Pancreas (tissue), 10 donors: ENCODE measurements at places on chromosomes 6 and 20. TPM values are rescaled to one million over a fixed set of nuclear protein-coding genes. Genes with fewer than 3 reads are reported as not detected.

DNA sequence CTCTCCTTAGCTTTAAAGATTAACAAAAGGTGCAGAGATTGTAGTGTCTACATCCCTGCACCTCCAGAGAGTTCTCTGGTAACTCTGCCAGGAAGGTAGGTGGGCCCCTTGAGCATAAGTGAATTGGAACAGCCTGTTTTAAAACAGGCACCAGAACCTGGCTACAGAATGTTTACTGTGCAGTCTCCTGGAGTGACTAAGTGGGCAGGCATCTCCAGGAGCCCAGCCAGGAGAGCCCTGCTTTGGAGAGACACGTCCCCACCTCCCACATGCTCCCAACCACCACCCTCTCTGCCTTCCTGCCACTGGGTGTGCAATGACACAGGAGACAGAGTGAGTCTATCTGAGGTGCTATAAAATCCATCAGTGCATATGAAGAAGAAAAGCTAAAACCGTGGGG, 110.3 kb upstream of the EYA4 start:
- peak; percentile 51 for DNase-seq

GRCh38 chr20:58566981-58567380, 51.8 kb upstream of the APCDD1L start:
- DNase-seq: no peak

DNA sequence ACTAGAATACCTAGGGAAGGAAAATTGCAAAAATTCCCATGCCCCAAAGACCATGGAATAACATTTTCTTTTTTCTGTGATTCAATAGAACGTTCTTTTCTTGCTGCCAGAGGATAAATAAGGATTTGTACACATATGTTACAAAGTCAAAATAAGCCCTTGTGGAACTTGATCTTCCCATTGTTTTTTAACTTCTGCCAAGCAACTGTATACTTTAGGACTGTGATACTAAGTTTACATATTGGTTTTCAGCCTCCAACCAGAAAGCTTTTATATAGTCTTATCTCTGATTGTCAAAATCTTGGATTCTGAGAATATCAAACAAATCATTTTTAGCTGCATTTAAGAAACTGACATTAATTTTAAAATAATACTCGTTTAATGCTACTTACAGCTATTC, 84.6 kb downstream of the HMGCLL1 start:
- DNase-seq: no peak

DNA sequence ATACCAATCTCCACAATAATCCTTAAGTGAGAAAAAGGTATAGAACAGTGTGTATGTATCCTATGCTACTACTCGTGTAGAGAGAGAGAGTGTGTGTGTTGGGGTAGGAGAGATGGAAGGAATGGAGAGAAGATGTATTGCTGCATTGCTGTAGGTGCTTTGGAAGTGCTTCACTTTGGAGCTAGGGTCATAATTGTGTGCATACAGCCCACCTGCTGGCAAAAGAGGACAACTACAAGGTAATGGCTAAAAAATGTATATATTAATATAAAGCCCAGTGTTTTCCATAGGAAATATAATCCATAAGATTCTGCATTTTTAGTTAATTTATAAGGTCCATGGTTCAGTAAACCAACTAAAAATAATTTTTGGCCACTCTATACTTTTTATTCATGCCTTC, 36.1 kb downstream of the SERAC1 start:
- no peak for DNase-seq

GRCh38 chr20:1320902-1321653, 7.9 kb downstream of the SDCBP2 start:
- DNase-seq: no peak

- no peak for DNase-seq
Observed at GRCh38 chr6:17038316-17038715, 63.5 kb upstream of the STMND1 start.

- no peak for DNase-seq
Observed at GRCh38 chr6:45704056-45704800, 311.4 kb downstream of the CLIC5 start.

DNA sequence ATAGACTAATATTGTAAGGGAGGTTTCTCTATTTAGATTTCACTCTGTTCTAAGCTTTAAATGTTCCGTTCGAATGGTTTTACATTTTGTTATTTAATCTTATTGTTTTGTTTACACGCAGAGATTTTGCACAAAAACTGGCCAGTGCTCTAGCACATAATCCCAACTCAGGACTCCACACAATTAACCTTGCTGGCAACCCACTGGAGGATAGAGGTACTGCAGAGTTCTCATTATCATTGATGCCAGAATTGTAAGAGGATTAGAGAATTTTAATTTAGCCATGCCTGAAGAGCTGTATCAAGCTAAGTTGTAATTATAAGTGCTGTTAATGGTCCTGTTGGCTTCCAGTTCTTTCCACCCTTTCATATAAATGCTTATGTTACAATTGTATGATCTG, 179.7 kb upstream of the SCGN start:
- DNase-seq: no peak

- no peak for DNase-seq
Observed at GRCh38 chr20:5657190-5657875, 92.9 kb upstream of the SHLD1 start.

- no peak for DNase-seq
Observed at GRCh38 chr6:20198775-20199174, 13.5 kb downstream of the MBOAT1 start.

DNA sequence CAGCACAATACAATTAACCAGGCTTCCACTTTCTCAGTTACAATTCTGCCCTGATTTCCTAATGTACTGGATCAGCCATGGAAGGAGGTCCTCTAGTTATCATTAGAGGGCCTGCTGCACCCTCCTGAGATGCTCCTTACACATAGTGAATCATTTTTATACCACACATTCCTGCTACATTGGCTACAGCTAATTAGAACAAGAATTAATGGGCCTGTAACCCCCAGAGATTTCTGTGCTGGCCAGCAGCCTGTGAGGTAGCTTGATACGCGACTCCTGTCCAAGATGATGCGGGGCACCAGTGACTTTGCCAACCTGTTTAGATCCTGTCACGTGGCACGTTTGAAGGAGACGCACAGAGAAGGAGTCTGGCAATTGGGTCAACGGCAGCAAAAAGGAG, 422.8 kb downstream of the EPM2A start:
- DNase-seq: no peak

DNA sequence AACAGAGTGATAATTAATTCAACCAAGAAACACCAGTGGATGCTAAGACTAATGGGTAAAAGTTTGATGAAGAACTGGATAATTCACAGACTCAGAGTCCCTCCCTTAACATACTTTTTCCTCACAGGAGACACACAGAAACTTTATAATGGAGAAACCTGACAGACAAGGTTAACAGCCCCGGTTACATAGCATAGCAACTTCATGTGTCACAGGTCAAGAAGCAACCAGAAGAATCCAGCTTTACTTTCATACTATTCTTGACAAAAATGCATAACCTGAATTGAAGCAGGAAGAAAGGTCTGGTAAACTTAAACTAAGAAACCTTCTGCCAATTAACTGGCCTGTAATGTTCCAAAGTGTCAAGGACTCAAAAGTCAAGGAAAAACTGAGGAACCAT, 375.9 kb downstream of the RNF144B start:
- no peak for DNase-seq

DNA sequence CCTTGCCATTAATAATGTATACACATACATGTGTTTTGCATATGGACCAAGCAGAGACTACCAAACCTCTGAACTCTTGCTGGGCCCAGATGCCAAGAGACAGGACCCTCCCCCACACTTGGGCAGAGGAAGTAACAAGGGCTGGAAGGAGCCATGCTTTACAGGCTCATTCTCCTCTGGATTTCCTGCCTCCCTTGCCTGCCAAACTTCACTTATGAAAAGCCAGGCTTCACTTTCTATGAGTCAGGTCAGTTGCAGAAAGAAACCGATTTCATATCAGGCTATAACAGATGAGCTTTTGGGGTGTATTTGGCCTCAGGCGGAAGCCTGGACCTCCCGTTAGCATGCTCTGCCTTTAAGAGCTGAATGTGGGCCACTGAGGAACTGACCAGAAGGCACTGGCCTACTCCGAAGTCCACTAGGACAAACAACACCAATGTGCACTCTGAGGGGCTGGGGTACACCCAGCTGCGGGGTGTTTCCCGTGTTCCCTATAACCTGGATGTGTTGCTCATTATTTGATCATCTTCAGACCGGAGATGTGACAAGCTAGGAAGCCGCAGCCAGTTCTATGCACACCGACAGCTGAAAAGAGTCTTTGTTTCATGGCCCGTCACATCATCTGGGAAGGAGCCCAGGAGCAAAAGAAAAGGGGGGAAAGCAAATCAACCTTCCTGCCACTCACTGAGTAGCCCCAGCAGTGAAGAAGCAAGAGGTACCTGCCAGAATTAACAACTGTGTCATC, 28.5 kb downstream of the HAO1 start:
- DNase-seq: no peak

DNA sequence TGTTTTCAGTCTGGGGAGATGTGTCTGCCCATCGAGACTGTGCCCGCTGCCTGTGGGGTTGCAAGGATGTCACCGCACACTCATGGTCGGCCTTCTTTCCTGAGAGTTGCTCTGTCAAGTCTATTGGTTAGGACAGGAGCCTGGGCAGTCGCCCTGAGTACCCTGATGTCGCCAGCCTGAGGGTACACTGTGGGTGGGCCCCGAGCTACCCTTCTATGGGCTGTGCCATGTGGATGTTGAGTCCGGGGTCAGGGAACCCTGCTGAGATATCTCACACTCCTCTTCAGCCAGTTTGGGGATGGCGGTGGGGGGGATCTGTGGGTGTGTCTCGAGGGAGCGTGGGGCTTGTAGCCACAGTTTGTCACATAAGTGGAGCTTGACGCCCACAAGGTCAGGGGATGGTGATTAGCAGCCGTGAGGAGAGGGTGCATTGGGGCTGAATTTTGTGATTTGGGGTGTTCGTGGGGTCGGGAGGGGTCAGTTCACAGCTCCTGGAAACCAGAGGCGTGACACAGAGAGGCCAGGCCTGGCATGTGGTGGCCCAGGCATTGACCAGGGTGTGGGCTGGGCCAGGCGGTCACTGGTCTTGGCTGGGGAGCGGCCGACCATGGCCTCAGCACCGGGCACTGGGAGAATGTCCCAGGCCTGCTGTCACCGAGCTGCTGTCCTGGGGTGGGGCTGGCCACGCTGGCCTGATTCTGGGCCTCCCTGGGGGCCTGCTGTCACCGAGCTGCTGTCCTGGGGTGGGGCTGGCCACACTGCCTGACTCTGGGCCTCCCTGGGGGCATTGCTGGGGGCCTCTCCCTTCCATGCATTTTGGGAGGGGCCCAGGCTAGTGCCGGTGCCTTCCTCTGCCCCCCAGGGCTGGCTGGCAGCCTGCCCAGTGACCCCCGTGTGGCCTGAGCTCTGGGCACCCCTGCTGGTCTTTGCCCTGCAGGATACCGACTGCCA, 1.6 kb upstream of the NPBWR2 start:
- DNase-seq: no peak

GRCh38 chr6:21375151-21376116, 218.1 kb upstream of the SOX4 start:
- DNase-seq: no peak

DNA sequence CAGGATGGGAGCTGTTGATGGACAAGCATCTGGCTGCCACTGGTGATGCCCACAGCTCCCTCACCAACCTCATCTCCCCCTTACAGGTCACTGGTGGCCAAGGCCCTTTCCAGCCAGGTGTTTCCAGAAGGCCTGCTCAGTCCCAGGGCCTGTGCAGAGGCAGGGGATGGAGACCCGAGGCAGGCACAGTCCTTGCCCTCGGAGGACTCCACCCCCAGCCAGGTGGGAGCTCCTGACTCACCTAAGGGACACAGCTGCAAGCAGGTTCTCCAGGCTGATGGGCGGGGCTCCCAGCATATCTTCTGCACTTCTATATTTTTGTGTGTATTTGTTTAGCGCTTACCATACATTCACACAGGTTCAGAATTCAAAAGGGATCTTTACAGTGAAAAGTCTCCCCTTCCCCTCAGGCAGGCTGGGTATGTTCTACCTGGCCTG, 17.4 kb downstream of the PRPH2 start:
- DNase-seq: peak; percentile 38

DNA sequence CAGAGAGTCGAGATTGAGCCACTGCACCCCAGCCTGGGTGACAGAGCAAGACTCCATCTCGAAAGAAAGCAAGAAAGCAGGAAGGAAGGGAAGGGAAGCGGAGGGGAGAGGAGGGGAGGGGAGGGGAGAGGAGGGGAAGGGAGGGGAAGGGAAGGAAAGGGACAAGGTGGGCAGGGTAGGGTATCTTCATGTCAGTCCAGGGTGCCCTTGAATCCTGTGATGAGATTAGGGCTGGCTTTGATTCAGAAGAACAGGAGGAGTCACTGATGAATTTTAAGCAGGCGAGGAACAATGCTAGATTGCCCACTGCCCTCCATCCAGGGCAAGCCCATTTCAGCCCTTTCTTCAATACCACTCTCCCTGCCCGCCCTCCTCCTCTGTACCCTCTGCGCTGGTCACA, 35.0 kb upstream of the EPB41L1 start:
- DNase-seq: no peak

DNA sequence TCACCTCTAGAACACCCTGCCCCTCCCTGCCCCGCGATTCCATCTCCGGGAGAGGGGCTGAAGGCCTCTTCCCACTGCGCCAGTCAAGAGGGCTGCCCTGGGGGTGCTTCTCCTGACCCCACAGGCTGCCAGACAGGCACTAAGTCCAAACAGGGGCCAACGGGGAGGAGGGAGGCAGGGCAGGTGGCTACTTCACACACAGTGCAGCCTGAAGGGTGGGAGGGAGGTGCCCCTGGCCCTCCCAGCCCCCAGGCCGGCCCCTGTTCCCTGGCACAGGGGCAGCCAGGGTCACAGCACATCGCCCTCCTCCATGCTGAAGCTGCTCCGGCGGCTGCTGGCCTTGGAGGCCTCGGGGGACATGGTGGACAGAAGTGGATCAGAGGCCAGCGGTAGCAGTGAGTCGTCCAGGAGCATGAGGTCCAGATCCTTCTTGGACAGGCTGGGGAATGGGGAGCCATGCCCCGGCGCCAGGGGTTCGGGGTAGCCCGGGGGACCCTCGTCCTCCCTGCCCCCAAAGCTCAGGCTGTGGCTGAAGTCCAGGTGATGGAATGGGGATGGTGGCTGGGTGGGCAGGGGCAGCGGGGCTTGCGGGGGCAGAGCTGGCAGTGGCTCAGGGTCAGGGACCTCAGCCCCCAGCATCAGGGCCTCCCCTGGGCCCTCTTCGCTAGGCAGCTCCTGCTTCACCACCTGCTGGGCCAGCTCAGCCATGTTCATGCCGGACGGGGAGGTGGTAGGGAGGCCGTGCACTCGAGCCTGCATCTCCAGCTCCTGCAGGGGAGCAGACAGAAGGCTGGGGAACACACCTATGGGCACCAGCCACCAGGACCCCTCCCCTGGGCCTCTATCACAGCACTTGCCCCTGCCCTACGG, 46.3 kb downstream of the MDFI start:
- peak; percentile 50 for DNase-seq

DNA sequence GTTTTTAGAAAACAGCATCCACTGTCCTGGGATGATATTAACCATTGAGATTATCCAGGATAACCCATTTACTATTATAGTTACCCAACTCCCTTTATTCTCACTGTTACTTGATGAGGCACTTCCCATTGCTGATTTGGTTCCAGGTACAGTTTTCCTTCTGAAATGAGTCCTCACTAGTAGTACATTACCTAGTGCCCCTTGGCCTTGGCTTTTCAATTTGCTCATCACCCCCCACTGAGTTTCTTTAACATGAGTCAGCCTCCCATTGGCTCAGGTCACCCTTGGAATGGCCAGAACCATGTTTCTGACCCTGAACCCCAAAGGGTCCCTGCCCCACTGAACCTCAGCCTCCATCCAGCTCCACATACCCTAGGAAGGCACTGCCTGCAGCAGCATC, 28.4 kb downstream of the MDGA1 start:
- DNase-seq: no peak

TSBP1 gene
- total RNA-seq: not detected

IMPG1 gene
- total RNA-seq: 0.06 TPM

CGA gene
- not detected for total RNA-seq

IL17F gene
- total RNA-seq: not detected

LMBRD1 gene
- 32.7 TPM for total RNA-seq

RGL2 gene
- 24.5 TPM for total RNA-seq
